ENCODE measurements at places on chromosomes 2 and 18. TPM values are rescaled to one million over a fixed set of nuclear protein-coding genes. Genes with fewer than 3 reads are reported as not detected.

Gene OR6B2
- not detected for total RNA-seq

DNA sequence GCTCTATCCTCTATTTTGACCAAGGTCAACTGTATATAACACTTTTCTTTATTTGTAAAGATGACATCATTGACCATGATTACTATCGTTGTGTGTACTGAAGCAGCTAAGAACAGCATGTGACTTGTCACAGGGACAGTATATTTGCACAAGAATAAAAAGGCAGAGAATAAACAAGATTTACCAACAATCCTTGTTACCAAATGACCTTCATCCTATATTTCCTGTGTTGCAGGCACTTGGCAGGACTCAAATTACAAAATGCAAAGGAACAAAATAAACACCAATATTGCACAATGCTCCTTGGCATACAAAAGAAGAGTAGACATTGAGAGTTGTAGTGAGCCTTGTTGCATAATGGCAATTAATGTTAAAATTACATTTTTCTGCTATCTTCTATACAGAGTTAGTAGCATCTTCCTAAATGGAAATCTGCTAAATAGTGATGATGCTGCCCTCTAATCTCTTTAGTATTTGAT, 61.8 kb downstream of the RFTN2 start:
- no peak for DNase-seq

GRCh38 chr2:34143149-34143548, 544.0 kb upstream of the FAM98A start:
- no peak for DNase-seq

Gene KCNJ3
- total RNA-seq, result not detected

Gene TMEM163
- total RNA-seq, result not detected

DNA sequence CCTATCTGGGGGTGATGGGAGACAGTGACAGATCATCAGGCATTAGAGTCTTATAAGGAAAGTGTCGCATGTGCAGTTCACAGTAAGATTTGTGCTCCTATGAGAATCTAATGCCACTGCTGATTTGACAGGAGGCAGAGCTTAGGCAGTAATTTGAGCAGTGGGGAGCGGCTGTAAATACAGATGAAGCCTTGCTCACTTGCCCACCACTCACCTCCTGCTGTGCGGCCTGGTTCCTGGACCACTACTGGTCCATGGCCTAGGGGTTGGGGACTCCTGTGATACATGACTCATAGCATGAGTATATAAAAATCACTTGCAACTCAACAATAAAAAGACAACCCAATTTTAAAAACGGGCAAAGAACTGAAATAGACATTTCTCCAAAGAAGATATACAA, 71.1 kb upstream of the ACAA2 start:
- DNase-seq, result no peak

GRCh38 chr18:32257084-32257785, 67.4 kb downstream of the MEP1B start:
- DNase-seq, result peak; percentile 17
